Stimulated activated CD8-positive, alpha-beta memory T cell treated with anti-CD3 and anti-CD28 coated beads, Interleukin-12 subunit alpha, Interleukin-12 subunit beta, amount 100 ng/mL, for 1 hour (primary cell): ENCODE measurements at places on chromosomes 16 and 17.
A peak's percentile ranks its signal among the peaks of the same experiment; 100 is the strongest.

DNA sequence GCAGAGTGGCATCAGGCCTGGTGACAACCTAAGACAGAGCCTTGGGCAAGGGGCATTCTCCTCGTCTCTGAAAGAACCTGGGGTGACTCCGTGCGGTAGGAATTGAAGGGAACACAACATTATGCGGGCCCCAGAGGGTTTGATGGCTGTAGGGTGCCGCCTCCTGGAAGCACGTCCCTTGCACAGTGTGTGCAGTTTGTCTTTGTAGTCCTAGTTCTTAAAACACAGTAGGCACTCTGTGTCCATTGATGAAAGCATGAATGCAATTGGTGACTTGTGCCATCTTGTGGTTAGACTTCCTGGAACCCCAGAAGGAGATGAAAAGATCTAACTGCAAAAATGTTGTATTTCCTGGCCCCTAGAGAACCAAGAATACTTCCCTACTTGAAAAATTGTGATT, 279.8 kb downstream of the UTP18 start:
- no peak for DNase-seq

DNA sequence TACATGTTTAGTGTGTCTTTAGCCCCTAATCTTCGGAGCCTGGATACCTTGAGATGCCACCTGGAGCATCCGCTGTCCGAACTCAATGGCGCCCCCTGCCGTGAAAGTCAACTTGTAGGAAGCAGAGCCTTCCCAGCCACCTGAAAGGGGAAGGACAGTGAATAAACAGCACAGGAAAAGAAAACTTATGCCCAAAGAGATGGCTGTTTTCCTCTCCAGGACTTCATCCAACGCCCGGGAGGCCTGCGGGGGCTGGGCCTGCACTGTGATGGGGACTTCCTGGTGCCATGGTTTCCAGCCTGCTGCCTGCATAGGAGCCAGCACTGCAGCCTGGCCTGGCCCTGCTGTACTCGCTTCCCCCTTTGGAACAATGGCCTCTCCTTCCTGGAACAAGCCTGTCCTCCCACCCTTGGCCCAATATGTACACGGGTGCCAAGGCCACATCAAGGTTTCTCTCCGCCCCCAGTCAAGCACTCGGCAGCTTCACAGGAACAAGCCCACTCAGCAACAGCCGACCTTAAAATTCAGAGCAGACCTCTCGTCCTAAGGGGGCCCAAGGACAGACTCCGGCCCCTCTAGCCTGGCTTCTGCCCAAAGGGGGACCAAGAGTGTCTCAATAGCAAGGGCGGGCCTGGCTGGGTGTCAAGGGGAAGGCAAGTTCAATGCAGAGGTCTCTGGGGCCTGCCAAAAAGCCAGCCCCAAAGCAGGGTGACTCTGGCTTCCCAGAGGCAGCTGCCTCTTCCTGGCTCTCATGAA, 4.5 kb upstream of the UNC13D start:
- peak; percentile 76 for DNase-seq

GRCh38 chr17:82603981-82604448, 44.2 kb downstream of the WDR45B start:
- DNase-seq, result no peak

DNA sequence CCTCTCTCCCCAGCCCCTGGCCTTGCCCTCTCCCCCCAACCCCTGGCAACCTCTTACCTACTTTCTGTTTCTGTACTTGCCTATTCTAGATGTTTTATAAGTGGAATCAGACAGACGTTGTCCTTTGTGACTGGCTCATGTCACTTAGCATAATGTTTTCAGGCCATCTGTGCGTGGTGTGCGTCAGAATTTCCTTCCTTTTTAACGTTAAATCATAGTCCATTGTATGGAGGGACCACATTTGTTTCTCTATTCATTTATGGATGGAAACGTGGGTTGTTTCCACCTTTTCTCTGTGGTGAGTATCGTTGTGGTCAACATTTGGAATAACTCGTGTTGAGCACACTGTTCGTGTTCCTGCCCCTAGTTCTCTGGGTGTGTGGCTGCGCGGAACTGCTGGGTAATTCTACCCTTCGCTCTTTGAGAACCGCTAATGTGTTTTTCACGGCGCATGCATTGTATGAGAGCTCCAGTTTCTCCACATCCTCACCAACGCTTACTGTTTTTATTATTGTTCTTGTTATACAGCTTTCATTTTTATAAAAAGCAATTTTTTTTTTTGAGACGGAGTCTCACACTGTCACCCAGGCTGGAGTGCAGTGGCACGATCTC, 26.3 kb downstream of the ACTG1 start:
- DNase-seq, result no peak

DNA sequence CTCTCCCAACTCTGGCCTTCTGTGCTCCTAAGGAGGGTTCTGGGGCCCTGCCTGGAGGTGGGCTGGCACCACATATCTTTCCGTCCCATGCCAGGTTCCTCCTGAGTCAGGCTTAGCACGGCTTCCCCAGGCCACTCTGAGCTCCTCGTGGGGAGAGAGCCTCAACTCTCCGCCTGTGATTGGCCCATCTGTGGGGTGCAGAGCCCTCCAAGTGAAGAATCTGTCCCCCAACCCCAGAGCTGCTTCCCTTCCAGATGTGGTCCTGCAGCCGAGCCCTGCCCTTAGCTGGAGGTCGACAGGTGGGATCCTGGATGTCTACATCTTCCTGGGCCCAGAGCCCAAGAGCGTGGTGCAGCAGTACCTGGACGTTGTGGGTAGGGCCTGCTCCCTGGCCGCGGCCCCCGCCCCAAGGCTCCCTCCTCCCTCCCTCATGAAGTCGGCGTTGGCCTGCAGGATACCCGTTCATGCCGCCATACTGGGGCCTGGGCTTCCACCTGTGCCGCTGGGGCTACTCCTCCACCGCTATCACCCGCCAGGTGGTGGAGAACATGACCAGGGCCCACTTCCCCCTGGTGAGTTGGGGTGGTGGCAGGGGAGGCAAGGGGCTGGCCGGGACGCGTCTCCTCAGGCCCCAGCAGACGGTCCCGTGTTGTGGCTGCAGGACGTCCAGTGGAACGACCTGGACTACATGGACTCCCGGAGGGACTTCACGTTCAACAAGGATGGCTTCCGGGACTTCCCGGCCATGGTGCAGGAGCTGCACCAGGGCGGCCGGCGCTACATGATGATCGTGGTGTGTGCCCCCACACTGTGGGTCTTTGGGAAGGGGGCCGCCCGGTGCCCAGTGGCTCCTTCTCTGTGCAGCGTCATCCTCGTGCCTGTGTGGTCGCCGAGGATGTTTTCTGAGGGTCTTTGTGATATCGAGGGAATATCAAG, 6.9 kb downstream of the GAA start:
- DNase-seq, result no peak

- no peak for DNase-seq
Measured at GRCh38 chr17:64245218-64246145, 17.6 kb downstream of the TEX2 start.

DNA sequence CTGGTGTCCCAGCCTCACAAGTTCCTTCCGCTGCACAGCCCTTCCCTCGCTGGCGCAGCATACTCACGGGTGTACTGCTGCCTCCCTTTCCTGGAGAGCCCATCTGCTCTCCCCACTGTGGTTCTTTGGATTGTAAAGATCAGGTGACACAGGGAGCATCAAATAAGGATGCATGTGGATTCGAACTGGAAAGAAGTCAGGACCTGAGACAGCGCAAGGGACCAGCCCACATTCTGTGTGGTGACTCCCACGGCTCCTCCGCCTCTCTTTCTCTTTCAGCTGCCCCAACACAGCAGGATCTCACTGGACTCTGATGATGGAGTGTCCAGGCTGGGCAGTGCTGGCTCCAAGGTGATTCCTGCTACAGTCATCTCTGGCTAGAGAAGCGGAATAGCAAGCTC, 8.1 kb downstream of the LDAF1 start:
- no peak for DNase-seq

- no peak for DNase-seq
Measured at GRCh38 chr16:46629331-46630219, 8.4 kb upstream of the SHCBP1 start.

GRCh38 chr17:73315471-73315870, 3.7 kb upstream of the CDC42EP4 start:
- DNase-seq, result no peak

DNA sequence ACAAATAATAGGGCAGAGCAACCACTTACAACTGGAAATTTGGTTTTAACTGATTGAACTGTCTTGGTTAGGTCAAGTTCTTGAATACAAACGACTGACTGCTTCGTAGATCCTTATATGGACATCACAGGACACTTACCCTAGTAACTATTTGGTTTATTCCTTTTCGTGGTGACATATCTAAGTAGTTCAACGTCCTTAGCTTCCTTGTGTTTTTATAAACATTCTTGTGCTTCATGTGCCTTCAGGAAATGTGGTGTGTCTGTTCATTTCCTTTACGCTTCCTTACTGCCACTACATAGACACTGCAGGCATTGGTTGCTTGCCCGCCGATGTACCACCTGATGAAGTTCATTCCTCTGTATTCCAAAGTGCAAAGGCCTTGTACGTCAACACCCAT, 59.3 kb downstream of the USP10 start:
- DNase-seq, result no peak

DNA sequence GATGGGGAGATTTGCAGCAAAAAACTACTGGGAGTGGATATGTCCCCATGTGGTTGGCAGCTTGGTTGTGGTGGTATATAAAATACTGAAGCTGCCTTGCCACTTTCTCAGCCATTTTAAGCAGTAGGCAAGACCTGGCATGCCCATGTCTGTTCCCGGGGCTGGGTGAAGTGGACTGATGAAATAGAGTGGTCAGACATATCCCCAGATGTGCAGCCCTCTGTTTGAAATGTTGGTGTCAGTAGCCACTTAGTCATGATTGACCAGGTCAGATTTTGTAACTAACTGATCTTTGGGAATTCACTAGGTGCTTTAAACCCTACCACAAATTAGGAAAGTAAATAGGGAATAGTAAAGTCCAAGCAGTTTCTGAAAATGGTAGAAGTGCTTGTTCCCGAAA, 151.6 kb downstream of the PHKB start:
- no peak for DNase-seq
